ENCODE measurements at places on chromosomes 1 and 21.

- DNase-seq: peak; percentile 62
These were observed 930 bp downstream of the ARHGEF10L start for GRCh38 chr1:17540255-17541001.

DNA sequence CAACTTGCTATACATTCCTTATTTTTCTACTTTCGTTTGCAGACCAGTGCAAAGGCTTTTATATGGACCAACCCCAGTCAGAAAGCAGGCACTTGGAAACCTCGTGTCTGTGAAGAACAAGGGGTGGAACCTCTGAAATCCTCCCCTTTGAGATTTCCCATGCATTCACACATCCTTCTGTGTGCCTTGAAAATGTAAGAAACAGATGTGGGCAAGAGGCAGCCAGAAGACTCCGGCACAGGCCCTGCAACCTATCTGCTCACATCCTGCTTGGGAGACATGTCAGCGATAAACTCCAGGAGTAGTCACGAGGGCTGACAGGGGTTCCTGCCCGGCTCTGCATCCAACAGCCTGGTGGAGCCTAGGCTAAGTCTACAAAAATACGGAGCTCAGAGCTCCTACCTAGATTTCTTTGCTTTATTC is 42.5 kb downstream of the ETS2 start:
- DNase-seq: no peak

- DNase-seq: no peak
These were observed 35.4 kb upstream of the EIF4G3 start for GRCh38 chr1:21212126-21212525.

DNA sequence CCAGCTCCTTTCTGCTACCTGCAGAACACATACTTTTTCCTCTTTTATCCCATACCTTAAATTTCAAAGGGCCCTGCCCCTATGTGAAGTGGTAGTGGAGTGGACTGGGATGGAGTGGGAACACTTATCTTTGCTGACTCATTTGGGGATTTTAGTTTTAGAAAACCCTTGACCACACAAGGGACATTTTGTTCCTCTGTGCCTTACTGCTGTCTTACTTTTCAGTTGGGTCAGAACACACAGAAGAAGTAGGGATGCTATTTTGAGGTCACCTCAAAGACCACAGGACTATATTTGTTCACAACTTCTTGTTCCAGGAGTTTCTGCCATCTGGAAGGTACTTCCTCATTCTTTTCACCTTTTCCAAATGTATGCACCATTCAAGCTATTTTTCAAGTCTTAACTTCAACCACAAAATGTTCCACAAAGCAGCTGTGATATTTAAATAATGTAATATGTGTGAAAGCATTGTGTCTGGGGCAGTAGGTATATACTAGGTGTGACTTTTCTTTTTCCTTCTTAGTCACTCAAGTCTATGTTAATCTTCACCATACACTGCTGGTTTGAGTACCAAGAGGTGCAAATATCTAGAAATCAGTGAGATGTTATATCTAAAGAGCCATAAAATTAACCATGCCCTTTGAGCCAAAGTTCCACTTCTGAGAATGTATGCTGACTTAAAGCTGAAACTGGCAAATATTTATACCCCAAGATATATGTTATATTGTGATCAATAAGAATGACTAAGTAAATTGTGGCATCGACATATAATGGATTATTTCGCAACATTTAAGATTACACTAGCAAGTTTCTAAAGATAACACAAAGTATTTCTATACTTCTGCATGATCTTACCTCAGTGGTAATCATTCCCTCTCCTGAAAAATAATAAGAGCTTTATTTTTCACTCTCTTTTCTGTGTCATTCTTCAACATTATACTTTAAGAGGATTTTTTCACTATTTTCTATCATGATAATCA is 308.5 kb downstream of the MRPL39 start:
- DNase-seq: no peak

GRCh38 chr1:157154940-157155514 is 16.8 kb upstream of the ETV3 start:
- no peak for DNase-seq

DNA sequence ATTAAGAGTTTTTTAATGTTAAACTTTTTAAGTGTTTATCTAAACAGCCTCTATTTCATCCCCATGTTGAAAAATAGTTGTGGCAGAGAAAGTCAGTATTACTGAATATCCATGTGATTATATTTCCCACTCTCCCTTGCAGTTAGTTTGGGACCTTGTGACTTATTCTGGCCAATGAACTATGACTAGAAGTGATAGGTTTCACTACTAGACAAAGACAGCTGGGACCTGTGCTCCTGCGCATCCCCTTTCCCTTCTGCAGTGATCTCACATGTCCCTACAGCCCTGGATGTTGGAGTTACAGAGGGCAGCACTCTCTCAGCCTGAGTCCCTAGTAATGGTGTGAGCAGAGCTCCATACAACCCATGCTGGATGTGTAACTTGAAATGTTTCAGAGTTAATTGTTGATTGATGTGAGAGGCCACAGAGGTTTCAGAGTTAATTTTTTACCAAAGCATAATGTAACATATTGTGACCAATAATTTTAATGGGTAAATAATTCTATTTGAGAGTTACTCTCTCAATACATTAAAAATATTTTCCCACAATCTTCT is 18.7 kb upstream of the SAMD13 start:
- no peak for DNase-seq

DNA sequence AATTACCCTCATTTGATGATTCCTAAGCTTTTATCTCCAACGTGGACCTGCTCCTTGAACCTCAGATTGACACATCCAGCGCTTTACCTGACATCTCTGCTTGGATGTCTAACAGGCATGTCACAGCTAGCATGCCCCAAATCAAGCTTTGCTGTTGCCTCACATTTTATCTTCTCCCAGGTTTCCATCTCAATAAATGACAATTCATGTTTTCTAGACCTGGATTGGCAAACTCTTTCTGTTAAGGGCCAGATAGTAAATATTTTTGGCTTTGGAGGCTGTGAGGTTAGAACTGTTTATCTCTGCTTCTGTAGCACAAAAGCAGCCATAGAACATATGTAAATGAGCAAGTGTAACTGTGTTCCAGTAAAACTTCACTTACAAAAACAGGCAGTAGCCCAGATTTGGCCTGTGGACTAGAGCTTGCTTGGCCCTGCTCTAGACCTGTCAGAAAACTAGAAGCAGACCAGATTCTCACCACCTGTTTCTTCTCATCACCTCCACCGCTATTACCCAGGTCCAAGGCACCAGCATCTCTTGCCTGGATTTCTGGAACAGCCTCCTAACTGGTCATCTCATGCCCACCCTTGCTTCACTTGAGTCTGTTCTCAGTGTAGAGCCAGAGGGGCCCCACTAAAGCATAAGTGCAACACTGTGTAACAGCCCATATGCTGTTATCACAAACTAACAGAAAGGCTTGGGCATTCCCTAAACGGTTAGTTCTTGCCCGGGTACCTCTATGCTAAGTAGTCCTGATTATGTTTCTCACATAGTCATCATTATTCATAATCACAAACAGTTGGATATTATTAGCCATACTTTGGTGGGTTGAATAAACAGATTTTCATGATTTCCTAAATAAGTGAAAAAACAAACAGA is 42.3 kb downstream of the UBE4B start:
- DNase-seq: no peak

DNA sequence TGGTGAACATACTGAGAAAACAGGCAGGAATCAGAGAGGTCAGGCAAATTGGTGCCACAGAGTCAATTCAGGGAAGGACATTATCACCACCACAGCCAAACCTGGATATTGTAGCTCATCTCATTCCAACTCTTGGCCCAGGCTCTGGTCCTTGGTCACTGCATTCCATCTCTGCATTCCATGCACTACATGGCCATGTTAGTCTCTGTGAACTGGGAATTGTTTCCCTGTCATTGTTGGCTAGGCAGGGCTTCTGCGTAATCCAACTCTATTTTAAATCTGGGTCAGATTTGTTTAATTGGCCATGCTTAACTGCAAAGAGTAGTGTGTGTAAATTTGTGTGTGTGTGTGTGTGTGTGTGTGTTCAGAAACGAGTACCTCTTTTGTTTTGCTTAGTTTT is 837.6 kb upstream of the ADAMTS5 start:
- DNase-seq: no peak

- no peak for DNase-seq
These were observed 27.3 kb upstream of the A3GALT2 start for GRCh38 chr1:33348194-33348593.

GRCh38 chr1:107183011-107183410 is 42.2 kb downstream of the NTNG1 start:
- no peak for DNase-seq

DNA sequence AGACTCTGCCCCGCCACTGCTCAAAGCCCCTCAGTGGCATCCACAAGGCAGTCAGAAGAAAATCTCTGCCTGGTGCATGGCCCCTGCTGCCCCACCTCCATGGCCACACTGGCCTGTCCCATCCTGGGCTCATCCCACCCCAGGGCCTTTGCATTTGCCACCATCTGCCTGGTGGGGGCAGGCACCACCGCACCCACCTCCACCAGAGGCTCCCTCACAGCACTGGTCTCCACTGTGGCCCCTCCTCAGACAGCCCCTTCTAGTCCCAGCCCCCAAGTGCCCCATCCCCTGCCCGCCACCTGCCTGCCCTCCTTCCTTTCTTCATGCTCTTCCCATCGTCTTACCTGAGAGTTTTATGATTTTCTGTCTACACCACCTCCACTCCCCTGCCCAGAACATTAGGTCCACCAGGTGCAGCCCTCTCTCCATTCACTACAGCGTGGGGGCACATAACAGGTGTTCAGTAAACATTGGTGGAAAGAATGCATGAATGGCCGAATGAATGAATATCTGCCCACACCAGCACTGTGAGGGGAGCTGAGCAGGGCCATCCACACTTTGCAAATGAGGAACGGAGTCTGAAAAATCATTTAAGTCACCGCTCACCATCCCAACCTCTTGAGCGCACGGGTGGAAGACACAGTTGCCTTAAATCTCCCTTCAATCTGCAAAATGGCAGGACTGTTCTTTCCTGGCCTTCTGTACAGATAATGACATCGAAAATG is 2.1 kb downstream of the PRDM15 start:
- no peak for DNase-seq

- no peak for DNase-seq
These were observed 35.5 kb downstream of the COA6 start for GRCh38 chr1:234408757-234409156.

DNA sequence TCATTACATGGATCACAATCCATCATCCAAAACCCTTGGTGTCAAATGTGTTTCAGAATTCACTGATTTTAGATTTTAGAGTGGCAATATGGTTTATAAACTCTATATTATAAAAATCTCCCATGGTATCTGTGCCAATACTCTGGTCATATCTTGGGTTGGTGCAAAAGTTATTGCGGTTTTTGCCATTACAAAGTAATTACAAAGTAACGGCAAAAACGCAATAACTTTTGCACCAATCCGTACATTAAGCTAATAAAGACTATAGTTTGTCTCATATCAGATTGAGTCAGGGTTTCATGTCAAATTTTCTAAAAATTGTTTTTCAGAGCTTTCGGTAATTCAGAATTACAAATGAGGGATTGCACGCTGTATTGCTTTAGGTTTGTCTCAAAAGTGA is 23.4 kb upstream of the NTMT2 start:
- no peak for DNase-seq

- peak; percentile 59 for DNase-seq
These were observed 139.7 kb upstream of the BEND5 start for GRCh38 chr1:48916130-48917069.

DNA sequence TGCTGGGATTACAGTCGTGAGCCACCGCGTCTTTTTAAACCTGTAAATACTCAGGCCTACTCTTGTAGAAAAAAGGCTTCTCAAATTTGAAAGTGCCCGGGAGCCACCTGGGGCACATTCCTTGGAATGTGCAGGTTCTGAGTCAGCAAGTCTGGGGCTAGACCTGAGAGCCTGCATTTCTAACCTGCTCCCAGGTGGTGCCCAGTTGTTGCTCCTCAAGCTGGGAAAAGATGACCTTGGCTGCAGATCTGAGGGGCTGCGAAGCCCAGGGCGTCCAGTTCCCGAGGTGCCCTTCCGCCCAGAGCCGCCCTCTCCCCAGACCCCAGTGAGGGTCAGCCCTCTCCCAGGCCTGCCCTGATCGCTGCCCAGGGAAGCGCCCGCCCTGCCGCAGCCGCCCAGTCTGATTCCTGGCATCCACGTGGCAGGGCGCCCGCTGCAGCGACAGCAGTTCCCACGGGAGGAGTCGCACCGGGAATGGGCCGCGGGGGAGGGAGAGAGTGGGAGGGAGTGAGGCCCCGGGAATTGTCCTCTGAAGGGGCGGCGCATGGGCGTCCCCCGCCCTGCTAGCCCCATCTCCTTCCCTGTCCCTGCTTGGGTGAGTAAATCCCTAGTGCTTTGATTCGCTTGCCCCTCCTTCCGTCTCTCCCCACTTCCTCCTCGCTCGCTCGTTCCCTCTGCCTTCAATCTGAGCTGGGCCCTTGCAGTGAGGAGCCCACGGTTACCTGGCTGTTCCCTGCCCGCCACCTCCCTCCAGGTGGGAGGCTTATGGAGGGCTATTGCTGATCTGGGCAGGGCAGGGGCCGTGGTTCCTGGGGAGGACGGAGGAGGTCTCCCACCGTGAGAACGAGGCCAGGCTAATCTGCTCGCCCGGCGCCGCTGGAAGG is 18.8 kb upstream of the TENT5B start:
- no peak for DNase-seq

GRCh38 chr1:82778612-82779011 is 977.9 kb downstream of the ADGRL2 start:
- no peak for DNase-seq

- DNase-seq: no peak
These were observed 46.2 kb upstream of the DAB1 start for GRCh38 chr1:57470036-57470435.

DNA sequence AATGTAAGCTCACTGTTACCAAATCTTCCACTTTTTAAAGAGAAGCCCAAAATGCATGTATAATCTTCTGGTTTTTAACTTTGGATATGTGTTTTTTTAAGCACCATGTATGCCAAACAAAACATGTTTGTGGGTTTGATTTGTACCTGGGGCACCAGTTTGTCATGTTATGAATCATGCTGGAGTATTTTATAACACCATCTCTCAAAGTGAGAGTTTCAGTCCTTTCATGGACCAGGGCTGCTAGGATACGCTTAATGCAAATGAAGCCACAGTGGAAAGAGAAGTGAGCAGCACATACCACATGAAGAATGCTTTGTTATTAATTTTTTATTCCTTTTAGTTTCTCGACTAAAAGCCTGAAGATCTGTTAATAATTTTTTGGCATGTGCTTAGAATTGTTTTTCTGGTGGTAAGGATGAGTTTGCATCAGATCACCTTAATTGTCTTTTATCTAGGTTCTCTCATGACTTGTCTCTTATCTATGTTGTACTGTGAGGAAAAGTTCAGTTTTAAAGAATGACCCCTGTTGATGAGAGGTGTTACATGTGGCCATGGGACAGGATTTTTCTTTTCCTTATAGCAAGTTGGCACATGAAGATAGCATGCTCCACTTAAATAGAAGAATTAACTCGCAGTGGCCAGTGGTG is 2.0 kb upstream of the RABGAP1L start:
- DNase-seq: no peak

GRCh38 chr1:199247891-199248290 is 609.1 kb downstream of the PTPRC start:
- no peak for DNase-seq

DNA sequence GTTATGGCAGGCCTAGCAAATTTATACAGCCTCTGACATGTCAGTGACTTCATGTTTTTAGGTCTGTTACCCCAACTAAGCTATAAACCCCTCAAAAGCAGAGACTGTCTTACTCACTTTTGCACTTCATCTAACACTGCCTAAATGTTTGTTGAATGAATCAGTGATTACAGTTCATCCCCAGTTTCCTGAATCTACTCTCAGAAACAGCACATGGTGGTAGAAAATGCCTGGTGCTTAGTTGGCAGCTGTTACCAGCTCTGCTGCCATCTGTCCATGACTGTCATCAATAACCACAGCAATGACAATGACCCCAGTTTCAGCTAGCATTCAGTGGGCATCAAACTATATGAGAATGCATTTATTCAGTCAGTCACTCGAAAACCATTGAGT is 110.5 kb upstream of the SERBP1 start:
- DNase-seq: no peak
